ELR (cell line): ENCODE measurements at places on chromosomes 11 and 22.

- DNase-seq = peak; percentile 9
These were observed 737.2 kb downstream of the LRRC4C start for GRCh38 chr11:40722179-40722795.

DNA sequence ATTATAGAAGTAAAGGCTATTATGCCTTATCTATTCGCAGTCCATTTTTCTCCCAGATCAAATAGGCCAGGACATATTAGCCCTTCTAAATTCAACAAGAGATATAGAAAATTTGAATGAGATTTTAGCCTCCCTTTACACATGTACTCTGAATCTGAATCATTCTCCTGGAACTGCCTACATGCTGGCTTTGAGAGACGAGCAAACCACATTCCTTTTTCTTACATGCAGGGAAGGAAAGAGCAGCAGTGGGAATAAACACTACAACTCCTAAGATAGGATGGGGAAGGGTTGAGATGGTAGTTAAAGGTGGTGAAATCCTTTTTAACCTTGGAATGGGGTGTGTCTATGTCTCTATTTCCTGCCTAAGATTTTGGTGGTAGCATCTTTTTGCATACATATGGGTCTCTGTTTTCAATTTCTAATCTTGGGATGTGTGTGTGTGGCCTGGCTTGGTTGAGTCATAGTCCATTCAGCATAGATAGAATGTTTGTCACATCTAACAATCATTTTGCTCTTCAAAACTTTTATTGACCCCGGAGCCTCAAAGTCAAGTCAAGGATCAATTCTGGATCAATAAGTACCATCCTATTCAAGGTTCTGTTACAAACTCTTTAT, 11.1 kb upstream of the OOSP2 start:
- DNase-seq = peak; percentile 48

DNA sequence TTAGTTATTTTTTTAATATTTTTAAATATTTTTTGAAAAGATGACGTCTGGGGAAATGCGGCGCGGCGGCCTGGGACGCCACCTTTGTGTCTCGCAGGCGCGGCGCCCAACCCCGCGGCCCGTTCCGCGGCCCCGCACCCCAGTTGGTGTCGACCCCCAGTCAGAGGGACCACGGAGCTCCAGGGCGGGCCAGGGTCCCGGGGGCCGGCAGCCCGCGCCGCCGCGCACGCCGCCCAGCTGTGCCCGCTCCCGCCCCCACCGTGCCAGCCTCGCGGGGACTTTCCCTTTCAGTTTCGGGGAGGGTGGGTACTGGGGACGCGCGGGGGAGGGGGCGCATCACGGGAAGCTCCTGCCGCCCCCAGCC, 1.6 kb downstream of the CCND1 start:
- no peak for DNase-seq

GRCh38 chr11:79461144-79461543, 20.3 kb upstream of the TENM4 start:
- peak; percentile 43 for DNase-seq

GRCh38 chr22:16989915-16990314, 18.1 kb downstream of the GAB4 start:
- DNase-seq = no peak

GRCh38 chr22:30284172-30284571, 5.1 kb downstream of the CASTOR1 start:
- DNase-seq = no peak

GRCh38 chr11:95229199-95229992, 1.6 kb downstream of the SESN3 start:
- no peak for DNase-seq

- DNase-seq = no peak
These were observed 11.0 kb downstream of the TRPM5 start for GRCh38 chr11:2433106-2433925.

- DNase-seq = no peak
These were observed 7.8 kb downstream of the PPM1F start for GRCh38 chr22:21944871-21945270.

DNA sequence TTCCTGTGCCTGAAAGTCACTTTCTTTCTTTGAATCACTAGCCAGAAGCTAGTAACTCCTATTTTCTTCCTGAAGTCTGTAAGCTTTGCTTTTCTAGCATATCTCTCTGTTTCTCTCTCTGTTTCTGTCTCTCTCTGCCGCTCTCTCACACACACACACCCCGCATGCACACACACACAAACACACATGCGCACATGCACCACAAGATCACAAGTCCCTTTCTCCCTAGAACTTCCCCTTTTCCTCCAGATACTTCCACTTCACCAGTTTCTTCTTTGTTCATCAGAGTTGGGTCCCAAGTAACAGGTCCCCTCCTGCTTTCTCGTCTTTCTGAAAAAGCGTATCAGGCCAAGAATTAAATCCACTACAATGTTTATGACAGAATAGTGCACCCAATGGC, 148.5 kb upstream of the HSD17B12 start:
- DNase-seq = no peak

- peak; percentile 76 for DNase-seq
These were observed 637 bp downstream of the DRD2 start for GRCh38 chr11:113474362-113475159.

GRCh38 chr11:14224395-14224794, 134.6 kb downstream of the RRAS2 start:
- DNase-seq = no peak

- peak; percentile 25 for DNase-seq
These were observed 28.5 kb downstream of the P4HA3 start for GRCh38 chr11:74282914-74283371.

DNA sequence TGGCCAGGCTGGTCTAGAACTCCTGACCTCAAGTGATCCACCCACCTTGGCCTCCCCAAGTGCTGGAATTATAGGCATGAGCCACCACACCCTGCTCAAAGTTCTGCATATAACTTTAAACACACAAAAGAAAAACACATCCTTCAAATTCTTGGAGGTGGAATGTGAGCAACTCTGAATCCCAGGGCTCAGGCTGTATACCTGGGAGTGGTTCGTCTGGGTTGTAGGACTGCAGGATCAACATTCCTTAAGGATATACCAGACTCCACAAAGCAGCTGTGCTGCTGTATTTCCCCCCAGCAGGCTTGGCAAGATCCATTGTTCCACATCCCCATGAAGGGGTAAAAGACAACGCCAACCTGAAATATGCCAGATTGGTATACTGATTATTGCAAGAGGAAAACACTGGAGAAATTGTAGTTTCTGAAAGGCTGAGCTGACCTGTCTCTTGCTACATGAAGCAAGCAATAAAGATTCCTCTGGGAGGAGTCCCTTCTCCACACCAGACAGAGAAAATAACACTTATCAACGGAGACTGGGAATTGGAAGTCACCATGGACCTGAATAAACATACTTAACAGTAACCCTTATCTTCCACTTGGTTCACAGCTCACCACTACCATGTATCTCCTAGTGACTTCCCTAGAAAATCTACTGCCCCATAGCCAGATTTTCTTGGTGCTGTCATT, 12.2 kb upstream of the RPS3 start:
- DNase-seq = no peak

DNA sequence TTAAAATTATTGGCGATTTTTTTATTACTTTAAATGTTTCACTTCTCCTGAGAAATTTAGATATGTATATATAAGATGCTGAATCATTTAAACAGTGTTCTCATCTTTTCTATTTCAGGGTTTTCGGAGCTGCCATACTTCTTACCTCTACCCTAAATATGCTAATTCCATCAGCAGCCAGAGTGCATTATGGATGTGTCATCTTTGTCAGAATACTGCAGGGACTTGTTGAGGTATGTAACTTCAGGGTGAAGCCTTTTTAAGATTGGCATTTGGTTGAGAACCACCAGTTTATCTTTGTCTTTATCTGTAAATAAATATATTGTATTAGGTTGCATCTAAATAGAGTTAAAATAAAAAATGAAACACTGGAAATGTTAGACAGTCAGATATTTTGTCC, 21.1 kb downstream of the SLC17A6 start:
- DNase-seq = no peak

DNA sequence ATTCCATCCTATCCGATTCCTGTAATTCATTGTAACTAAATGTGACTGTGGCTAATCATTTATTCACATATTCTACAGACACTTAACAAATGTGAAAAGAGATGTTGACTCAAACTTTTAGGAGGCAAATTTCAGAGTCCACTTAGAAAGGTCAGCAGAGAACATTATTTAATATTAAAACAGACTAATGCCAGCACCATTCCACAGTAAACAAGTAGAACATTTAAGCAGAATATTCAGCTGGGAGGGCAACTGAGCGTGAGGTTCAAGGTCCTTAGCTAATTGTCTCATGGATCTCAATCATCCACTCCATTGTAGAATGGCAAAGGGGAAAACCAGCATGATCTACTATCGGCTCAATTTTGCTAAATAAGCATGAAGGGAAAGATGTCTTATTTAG, 5.1 kb upstream of the SLC5A12 start:
- no peak for DNase-seq

DNA sequence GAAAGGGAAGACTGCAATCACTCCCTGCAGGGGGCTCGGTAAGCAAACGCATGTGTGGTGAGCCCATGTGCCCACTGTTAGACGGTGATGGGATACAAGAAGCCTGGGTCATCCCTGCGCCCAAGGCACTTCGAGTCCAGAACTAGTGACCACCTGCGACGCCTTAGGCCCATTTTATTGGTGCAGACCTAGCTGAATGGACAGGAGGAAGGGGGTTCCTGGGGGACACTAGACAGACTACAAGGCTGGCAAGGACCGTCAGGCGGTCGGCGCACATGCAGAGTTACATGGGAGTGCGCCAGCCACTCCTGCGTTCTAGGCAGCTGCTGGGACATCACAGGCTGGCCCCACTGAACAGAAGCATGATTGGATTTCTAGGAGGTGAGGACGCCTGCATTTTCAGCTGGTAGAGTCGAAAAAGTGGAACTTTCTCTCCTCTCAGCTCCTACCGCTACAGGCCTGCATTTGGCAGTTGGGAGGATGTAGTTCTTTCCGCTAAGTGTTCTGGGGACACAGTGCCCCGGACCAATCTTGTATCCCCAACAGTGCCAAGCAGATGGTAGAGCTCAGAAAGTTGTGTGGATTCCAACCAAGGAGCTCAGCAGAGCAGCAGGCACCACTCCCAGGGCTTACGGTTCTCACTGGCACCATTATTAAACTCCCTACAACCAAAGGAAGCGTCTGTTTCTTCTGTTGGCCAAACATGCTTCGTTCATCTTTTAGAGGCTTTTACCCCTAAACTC, 35.7 kb downstream of the BID start:
- no peak for DNase-seq

GRCh38 chr11:88293931-88294330, 43.6 kb downstream of the CTSC start:
- DNase-seq = peak; percentile 73

DNA sequence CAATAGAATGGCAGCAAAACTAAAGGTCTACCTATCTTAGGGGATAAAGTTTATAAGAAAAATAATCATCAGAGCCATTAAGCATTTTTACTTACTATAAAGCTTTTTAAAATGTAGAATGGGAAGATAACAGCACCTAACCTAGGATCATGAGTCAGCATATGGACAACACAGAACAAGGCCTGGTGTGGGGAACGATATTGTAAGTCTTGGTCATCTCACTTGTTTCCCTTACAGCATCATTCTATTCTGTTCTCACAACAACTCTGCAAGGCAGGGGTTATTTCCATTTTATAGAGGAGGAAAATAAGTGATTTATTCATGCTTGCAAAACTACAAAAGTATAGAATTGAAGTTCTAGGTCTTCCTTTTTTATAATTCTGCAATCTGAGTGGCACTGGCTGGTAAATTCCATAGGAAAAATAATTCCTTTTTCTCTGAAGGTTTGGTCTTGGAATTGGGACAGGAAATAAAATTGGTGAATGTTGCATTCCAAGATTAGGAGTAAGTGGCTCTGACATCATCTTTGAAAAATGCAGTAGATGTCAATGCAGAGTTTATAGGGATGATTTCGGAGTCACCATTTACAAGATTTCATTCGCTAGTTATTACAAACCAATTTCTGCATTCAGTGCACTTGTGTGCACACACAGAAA, 423.0 kb downstream of the DYNC2H1 start:
- DNase-seq = peak; percentile 94

- DNase-seq = peak; percentile 77
These were observed 85.5 kb downstream of the ST3GAL4 start for GRCh38 chr11:126440792-126441514.

- no peak for DNase-seq
These were observed 13.6 kb upstream of the OMP start for GRCh38 chr11:77089004-77089545.

DNA sequence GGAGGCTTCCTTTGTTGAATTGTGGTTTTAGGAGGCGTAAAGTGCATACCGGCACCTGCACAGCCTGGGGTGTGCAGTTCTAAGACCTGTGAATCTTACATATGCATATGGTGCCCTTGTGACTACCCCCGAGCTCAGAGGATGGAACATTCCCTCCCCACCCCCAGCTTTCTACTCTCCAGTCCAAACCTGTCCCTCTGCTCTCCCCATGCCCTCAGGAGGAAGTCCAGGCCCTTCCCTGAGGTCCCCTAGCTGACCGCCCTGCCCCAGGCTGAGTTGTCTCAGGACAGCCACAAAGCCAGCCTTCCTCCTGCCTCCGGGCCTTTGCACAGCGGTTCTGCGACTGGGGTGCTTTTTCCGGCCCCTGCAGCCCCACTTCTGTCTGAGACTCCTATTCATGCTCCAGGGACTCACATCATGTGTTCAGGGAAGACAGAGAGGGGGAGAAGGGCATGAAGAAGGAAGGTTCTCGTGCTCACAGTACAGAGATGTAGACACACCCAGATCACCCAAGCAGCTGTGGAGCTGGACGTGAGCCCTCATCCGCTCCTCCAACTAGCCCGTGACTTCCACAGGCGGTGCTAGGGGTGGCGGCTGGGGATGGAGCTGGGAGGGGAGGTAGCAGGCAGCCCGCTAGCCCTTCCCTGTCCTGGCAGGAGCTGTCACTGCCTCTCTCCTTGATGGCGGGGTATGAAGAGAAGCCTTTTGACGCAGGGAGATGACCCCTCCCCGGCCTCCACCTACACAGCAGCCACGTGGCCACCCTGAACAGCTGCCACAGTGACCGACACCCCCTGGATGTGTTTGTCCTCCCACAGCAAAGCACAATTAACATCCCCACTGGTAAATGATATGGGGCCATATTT, 50.8 kb downstream of the FLRT1 start:
- DNase-seq = no peak

DNA sequence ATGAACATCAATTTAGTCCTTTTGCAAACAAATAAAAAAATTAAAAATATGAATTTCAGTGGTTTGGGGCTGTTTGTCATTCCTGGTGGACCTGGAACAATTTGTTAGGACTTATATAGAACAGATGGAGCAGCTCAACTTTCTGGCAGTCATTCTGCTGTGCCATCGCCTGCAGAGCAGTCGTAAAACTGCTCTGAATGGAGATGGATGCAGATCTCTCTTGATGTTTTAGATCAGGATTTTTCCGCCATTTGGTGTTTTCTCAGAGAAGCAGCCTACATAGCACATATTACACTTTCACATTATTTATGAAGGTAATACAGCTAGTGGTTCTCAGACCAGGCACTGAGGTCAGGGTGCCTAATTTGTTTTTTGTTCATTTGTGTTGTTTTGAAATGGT, 31.8 kb upstream of the HSPA8 start:
- no peak for DNase-seq

- no peak for DNase-seq
These were observed 48.0 kb upstream of the NARS2 start for GRCh38 chr11:78622666-78623065.

- DNase-seq = no peak
These were observed 40.5 kb downstream of the GRAMD4 start for GRCh38 chr22:46660604-46661201.
